BJ (cell line): ENCODE measurements at places on chromosomes 6 and 20.

DNA sequence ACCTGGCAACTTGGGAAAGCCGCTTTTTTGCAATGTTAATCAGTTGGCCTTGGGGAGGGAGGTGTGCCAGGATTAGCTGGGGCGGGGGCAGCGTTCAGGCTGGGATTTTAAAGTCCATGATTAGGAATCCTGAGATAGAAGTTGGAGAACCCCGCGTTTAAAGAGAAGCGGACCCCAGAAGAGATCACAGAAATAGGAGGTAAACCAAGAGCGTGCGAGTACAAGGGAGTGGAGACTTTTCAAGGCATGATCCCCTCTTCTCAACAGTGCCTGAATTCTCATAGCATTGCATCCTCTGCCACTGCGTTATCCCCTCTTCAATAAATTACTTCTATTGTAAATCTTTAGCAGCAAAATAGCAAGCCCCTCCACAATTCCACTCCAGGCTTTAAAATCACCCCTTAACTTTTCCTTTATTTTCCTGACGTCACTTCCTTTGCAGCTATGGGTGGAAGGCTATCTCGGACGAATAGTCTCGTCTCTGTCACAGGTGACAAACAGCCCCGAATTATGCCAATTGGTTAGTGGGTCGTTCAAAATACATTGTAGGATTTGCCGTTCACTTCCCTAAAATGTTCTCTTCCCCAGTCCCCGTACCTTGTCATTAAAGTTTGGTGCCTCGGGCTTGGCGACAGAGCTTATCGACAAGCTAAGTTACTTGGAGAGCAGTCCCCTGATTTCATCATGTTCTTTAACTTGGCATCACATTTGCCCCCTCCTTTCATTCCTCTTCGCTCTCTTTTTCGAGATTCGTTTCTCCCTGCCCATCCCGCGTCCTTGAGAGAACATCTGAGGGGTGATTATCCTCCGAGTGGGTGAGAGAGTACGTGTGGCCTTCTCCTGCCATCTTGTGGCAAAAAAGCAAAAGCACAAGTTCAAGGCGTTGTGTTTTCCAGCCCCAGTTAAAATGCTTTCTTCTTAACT lies 17.1 kb downstream of the OR2B2 start:
- no peak for DNase-seq

DNA sequence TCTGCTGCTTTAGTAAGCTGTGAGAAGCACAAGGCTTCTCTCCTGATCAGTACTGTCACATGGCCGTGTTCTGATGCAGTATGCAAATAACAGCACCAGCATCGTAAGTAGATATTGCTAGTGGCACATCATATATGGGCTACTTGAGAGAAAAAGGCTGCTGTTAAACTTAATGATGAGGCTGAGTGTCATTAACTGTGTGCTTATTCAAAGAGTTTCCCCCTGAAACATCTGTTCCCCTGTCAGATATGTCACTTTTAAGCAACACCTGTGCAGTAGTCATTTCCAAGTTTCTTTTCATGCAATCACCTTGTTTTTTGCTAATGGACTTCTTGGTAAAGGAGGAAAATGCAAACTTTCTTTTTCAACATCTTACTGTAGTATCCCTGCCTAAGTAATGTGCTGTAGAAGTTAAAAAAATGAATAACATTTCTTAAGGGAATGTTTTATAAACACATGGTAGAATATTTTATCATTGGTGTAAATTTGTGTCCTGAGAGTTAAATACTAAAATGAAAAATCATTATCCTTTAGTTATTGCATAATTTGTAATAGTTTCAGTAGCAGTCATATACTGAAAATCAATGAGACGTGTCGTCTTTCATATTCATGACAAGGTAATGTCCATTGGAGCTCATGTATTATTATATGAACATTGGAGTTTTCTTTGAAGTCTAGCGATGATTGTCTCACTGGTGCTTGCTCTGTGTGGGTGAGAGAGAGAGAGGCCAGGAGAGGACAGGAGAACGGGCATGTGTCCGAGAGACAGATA lies 366.3 kb downstream of the CDKAL1 start:
- no peak for DNase-seq

- no peak for DNase-seq
Observed at GRCh38 chr20:63145156-63145555, 70.8 kb downstream of the YTHDF1 start.

DNA sequence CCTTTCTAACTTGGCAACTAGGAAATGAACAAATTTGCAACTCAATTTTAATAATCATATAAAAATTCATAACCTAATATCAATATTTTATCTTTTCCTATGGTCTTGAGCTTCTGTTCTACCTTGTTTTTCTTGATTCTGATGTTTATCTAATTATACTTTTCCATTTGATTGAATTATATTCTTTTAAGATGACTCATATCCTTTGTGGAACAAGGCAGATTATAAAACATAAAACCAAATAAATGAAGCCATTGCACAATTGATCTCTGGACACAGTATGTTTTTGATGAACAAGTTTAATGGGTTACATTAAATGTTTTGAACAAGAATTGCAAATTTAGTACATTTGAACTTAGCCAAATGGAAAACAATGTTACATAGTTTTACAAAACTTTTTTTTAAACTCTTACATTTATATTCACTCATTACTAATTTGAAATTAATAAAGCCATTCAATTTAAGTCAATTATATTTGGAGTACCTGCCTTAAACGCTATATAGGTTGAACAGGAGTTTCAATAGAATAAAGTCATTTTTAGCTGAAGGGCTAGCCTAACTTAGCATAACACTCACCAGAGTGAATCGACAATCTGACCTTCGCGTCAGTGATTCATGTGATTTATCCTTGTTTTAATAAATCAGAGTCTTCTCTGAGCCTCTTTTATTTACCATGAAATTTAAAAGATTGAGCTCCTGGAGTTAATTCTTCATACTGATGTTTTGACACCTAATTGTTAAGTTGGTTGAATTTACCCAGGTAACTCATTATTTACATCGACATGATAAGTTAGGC lies 3.8 kb downstream of the NCOA7 start:
- DNase-seq: no peak

DNA sequence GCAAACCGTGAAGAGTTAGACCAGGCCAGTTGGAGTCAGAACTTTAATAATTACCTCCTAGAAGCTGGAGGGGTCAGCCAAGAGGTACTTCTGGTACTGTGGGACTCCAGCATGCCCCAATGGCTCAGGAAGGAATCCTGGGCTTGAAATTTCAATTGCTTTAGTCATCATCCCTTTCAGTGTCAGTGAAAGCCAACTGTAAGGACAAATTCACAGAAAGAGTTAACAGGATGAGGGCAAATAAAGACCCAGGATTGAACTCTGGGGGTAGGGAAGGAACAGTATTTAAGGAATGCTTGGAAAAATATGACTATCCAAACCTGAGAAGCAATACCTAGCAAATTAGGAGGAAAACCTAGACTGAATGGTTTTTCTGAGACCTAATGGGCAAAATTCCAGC lies 735.1 kb upstream of the MARCKS start:
- DNase-seq: peak; percentile 68

- DNase-seq: no peak
Observed at GRCh38 chr20:51526106-51526470, 16.4 kb downstream of the NFATC2 start.

DNA sequence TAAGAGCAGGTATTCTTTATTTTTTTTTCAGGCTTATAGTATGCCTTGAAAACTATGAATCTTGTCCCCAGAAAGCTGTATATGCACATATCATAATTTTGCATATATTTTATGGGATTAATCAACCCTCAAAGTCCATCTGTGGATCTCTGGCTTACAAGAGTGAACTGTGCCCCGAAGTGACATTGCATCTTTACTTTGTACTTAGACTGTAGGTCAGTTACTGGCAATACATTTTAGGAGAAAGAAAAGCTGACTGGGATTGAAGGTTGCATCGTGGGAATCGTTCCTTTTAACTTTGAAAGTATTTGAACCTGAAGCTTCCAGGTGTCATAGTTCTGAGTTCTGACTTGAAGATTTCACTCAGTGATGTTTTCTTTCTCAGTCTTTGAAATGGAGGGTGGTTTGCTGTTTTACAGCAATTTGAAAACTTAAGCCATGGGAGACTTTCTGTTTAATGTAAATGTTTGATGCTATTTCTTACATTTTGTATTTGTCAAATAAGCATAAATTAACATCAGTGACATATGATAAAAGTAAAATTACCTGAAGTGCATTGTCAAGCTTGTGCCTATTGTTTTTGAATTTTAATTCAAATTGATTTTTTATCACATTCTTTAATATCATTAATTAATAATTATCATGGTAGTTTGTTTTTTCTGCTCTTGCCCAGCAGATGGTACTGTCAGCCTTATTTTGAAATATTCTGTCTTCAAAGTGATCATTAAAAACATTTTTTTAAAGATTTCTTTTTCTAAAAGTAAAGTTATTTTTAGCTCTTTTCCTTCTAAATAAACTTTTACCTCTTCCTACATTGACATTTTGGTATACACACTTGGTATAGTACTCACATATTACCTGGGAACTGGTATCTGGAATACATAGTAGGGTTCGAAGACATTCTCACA lies 29.0 kb downstream of the L3MBTL3 start:
- no peak for DNase-seq

- no peak for DNase-seq
Observed at GRCh38 chr6:11291582-11291981, 59.1 kb upstream of the NEDD9 start.

DNA sequence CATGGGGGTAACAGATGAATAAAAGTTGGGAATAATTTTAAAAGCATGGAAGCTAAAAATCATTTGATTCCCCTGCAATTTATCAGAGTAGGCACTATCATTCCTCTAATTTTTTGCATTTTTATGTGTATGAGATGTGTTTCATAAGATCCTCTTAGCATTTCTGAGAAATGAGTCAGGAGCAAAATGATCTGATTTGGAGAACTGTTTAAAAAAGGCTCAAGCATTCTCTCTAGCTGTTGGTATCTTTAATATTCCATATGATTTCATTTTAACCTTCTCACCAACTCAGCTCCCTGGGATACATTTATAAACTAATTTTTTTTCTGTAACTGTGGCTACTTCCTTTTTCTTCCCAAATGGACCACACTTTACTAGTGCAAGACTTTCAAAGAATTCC lies 60.9 kb downstream of the MCHR2 start:
- peak; percentile 79 for DNase-seq

- DNase-seq: no peak
Observed at GRCh38 chr6:73177221-73177944, 47.9 kb downstream of the KHDC1L start.

GRCh38 chr20:621125-621756 lies 11.1 kb upstream of the TCF15 start:
- no peak for DNase-seq

DNA sequence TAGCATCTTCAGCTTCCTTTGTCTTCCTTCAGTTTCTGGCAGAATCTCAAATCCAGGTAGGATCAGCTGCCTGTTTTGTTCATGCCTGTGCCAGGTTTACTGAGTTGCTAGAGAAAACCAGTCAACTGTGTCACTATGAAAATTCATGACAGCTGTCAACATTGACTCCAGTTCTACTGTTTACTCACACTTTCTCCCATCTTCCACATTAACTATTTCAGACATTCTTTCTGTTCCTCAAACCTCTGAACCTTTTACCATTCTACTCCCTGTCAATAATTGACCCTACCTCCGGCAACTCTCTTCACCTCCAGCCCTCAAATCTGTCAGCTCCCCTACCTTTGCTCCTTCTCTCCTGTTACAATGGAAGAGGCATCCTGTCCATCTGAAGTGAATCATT lies 8.5 kb downstream of the ENPP4 start:
- no peak for DNase-seq
